ENCODE measurements at places on chromosomes 1 and 21. TPM values are rescaled to one million over a fixed set of nuclear protein-coding genes. Genes with fewer than 3 reads are reported as not detected.

Gene HMCN1
- 13.3 TPM for total RNA-seq

Gene SH2D5
- 0.20 TPM for total RNA-seq

Gene GJA5
- 0.87 TPM for total RNA-seq

Gene OR6K3
- not detected for total RNA-seq
